Upper lobe of left lung (tissue), 6 donors: ENCODE measurements at places on chromosomes 13 and 19. TPM values are rescaled to one million over a fixed set of nuclear protein-coding genes. Genes with fewer than 3 reads are reported as not detected.

Gene ERICH4
- total RNA-seq: not detected

Gene ZNF575
- total RNA-seq: 2.7 TPM

DNA sequence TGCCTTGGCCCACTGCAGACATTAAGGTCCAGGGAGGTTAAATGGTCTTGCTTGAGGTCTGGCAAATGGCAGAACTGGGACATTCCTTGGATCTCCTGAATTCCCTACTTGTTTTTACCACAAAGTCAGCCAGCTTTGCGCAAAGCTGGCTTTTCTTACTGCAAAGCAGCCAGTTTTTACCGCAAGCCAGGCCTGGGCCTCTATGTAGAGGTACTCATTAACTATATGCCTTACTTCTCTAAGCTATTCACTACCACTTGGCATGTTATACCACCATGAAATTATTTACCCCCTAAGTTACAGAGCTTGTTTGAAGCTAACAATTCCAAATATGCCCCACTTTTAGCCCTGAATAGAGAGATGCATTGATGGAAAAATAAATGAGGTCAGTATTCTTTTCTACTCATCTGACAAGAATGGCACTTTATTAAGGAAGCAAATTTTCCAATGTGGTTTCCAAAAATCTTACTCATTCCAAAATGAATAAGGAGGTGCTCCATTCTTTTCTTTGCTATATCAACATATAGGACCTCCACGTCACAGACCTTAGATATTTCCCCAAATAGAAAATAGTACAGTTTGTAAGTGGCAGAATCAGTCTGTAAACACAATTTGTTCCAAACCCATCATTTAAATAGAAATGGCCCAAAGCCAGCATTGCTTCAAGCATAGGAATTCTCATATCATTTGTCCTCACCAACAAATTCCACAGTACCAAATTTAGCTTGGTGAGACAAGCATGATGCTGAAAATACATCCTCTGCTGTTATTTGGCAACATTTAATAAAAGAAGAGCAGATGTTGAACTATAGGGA lies 143.9 kb upstream of the TSC22D1 start:
- H3K4me3 ChIP-seq: no peak overlapping the region
- no peaks in the 10 kb centered on the region for H3K27me3 ChIP-seq
- DNase-seq: no peak
- H3K4me1 ChIP-seq: peaks cover 3% of the 10 kb centered on the region
- no peaks in the 10 kb centered on the region for H3K36me3 ChIP-seq
- no peak overlapping the region for H3K27ac ChIP-seq

GRCh38 chr19:48883726-48884125 lies 11.5 kb downstream of the PPP1R15A start:
- H3K4me1 ChIP-seq: peaks cover 14% of the 10 kb centered on the region
- no peak overlapping the region for H3K27ac ChIP-seq
- no peaks in the 10 kb centered on the region for H3K27me3 ChIP-seq

Gene PNMA8C
- total RNA-seq: not detected

Gene HIPK4
- 0.69 TPM for total RNA-seq

Gene TMEM38A
- total RNA-seq: 5.8 TPM

GRCh38 chr19:48780631-48781391 lies 25.5 kb downstream of the FGF21 start:
- H3K4me3 ChIP-seq: no peak overlapping the region
- DNase-seq: no peak
- peak overlapping the region; percentile 15 for H3K27ac ChIP-seq
- no peaks in the 10 kb centered on the region for H3K36me3 ChIP-seq
- H3K27me3 ChIP-seq: no peaks in the 10 kb centered on the region

GRCh38 chr13:44618326-44618725 lies 42.2 kb upstream of the TSC22D1 start:
- no peak overlapping the region for H3K4me3 ChIP-seq
- H3K4me1 ChIP-seq: no peaks in the 10 kb centered on the region
- no peaks in the 10 kb centered on the region for H3K36me3 ChIP-seq
- no peaks in the 10 kb centered on the region for H3K27me3 ChIP-seq

DNA sequence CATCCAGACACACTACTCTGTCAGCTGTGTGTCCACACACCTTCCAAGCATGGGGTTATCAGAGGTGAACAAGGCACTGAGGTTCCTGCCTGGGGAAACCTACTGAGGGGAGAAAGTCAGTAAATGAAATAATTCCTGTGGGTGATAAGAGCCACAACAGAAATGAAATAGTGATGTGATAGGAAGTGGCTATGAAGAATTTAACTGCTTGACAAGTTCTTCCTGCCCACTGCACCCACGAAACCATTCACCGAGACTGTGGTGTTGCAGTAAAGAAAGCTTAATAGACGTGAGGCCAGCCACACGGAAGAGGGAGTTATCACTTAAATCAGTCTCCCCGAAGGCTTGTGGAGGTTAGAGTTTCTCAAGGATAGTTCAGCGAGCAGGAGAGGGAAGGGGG lies 353.1 kb downstream of the UQCRFS1 start:
- no peak for DNase-seq
- H3K4me1 ChIP-seq: no peaks in the 10 kb centered on the region
- H3K27ac ChIP-seq: no peak overlapping the region

DNA sequence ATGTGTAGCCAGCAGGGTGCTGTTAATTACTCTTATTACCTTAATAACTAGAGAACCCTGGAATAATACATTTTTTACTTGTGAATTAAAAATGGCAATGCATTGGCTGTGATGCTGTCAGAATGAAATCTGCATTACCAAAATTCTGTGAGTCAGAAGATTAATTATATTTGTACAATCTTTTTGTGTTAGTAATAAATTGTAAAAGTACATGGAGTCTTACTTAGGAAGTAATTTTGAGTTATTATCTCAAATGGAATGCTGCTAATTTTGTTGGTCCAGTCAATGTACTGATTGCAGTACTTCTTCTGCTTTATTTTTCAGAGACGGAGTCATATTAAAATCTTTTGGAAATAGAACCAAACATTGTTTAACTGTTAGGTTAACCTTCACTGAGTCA lies 152.0 kb upstream of the SLC10A2 start:
- H3K36me3 ChIP-seq: no peaks in the 10 kb centered on the region
- no peak overlapping the region for H3K4me3 ChIP-seq
- H3K4me1 ChIP-seq: no peaks in the 10 kb centered on the region
- H3K27ac ChIP-seq: no peak overlapping the region

GRCh38 chr13:30908416-30908980 lies 2.4 kb downstream of the MEDAG start:
- no peaks in the 10 kb centered on the region for H3K36me3 ChIP-seq
- H3K4me1 ChIP-seq: peaks cover 26% of the 10 kb centered on the region
- DNase-seq: no peak
- no peaks in the 10 kb centered on the region for H3K27me3 ChIP-seq

Gene CGB5
- total RNA-seq: not detected

GRCh38 chr19:50974702-50975556 lies 5.5 kb upstream of the KLK6 start:
- no peaks in the 10 kb centered on the region for H3K27me3 ChIP-seq
- H3K4me3 ChIP-seq: no peak overlapping the region
- H3K27ac ChIP-seq: no peak overlapping the region
- H3K4me1 ChIP-seq: no peaks in the 10 kb centered on the region

Gene SOX1
- not detected for total RNA-seq
